Caudate nucleus (tissue), 63 donors: ENCODE measurements at places on chromosomes 6 and 20.

DNA sequence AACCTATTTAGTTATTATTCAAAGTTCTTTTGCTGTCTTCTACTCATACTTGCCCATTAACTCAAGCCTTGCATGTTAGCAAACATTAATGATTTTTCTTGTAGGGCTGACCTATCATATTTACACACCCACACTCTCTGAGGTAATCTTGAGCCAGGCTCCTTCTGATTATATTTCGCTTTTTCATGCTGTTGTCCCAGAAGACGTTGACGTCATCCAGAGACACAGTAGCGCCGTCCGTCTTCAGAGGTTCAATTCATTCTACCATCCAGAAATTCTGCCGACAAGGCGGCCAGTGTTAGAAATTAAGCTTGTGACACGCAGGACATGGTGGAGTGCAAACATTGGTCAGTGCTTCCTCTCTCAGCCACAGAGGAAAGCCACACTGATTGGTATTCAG is 584.7 kb downstream of the BMP2 start:
- DNase-seq: no peak

- peak; percentile 62 for DNase-seq
Observed at GRCh38 chr20:51306521-51307358, 235.8 kb downstream of the NFATC2 start.

DNA sequence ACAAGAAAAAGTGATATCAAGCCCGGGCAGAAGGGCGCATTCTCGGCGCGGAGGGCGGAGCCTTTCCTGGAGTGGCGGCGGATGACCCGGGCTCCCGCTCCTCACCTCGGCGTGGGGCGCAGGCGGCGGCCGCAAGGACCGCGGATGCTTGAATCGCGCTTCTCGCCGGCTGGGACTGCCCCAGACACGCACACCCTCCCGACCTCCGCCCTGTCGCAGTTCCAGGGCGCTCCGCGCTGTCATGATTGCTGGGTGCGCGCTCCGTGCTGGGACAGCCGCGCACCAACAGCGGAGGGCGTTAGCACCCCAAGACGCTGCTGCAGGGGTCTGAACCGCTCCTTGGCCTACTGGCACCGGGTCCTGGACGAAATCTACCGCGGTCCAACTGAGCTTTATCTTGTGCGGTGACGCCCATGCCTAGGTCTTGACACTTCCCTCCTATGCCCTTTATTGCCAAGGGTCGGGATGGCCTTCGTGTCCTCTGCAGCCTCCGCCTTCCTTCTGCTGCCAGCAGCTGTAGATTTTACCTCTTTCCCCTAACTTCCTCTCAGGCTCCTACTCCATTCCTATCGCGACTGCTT is 43.3 kb downstream of the IRAK1BP1 start:
- DNase-seq: no peak

GRCh38 chr6:14322841-14323240 is 205.3 kb downstream of the CD83 start:
- DNase-seq: no peak

GRCh38 chr20:22904905-22905304 is 130.2 kb upstream of the SSTR4 start:
- no peak for DNase-seq

DNA sequence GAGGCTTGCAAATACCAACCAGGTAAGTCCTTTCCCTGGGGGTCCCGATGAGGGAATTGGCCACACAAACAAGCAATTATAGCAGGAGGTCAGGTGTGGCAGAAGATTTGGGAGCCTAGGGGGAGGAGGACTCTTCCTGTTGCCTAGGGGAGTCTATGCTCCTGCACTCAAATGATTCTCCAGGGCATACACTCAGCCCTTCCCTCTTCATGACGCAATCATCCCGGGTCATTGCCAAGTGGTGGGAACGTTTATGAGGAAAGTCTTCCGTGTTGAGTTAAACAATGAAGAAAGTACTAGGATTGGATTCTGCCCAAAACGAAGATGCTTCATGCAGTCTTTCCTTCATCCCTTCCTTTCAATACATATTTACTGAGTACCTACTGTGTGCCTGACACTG is 186.5 kb upstream of the TSHZ2 start:
- no peak for DNase-seq

DNA sequence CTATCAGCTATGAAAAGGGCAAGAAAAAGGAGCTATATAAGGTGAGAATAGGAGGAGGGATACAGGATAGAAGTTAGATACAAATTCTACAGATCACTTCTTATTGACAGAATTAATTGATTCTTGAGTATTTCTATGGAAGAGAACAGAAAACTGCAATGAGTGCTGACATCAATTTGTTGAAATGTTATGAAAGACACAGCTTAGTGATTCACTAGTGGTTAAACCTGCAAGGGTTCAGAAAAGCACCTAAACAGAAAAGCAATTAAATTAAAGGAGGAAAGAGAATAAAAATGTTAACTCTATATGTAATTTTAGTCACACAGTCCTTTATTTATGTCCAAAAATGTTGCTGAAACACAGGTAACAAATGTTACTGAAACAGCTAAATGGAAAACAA is 254.4 kb upstream of the RUNX2 start:
- no peak for DNase-seq

DNA sequence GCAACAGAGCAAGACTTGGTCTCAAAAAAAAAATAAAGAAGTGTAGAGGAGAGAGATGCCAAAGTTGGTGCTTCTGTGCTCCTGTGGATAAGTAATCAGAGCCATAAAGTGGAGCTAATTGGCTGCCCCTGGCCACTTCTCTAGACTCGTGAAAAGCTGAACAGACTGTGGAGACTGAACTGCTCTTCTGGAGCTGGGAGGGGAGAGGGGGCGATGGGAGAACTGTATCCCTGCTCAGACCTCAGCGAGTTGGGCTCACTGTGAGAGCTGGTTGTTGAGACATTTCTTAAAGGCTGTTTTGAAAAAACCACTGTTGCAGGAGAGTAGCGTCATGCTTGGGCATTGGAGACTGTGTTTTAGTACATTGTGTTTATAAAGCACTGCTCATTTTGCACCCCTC is 125.7 kb downstream of the TCP11 start:
- no peak for DNase-seq

DNA sequence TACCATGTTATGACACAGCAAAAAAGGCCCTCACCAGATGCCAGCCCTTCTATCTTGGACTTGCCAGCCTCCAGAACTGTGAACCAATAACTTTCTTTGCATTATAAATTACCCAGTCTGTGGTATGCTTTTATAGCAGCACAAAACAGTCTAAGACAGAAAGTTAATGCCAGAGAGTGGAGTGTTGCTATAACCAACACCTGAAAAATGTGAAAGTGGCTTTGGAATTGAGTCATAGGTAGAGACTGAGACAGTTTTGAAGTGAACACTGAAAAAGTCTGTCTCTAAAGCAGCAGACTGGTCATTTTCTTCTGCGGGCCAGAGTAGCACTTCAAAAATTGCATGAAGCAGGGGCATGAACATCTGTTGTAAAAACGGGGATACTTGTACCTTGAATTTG is 28.0 kb upstream of the ASIP start:
- no peak for DNase-seq

DNA sequence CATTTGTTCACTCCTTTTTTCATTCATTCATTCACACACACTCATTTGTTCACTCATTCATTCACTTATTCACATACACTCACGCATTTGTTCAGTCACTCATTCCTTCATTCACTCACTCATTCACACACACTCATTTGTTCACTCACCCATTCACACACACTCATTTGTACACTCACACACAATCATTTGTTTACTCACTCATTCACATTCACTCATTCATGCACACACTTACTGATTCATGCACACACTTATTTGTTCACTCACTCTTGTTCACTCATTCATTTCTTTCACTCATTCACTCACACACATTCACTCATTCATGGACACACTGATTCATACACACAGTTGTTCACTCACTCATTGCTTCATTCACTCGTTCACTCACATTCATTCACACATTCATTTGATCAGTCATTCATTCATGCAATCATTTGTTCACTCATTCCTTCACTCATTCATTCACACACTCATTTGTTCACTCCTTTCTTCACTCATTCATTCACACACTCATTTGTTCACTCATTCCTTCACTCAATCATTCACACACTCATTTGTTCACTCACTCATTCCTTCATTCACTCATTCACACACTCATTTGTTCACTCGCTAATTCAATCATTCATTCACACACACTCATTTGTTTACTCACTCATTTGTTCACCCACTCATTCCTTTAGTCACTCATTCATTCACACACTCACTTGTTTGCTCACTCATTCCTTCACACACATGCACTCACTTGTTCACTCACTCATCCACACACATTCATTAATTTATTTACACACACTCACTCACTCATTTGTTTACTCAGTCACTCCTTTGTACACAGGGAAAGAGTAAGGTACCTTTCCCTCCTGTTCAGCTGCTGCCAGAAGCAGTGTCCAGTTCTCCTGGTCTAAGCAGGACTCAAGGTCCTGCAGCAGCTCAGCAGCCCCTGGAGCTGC is 50.7 kb upstream of the BHLHE23 start:
- DNase-seq: no peak

DNA sequence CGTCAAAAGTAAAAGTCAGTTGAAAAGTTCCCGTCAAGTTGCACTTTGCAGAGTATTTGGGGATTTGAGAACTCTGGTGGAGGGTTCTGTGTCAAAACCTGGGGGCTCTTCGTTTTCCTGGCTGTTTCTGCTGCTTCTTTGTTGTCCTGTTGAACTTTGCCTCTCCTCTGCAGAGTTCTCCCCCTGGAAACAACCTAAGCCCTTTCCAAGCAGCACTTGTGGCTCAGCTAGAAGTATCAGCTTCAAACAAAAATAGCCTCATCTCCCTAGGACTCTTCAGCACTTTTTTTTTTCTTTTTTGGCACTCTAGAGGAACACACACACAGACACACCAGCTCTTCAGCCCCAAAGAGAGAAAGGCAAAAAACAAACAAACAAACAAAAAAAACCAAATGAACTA is at the start of gene TRDN:
Gene TRDN, minus strand, starts transcription at position 169 of the 400 bp plus-strand sequence. CDS start 175 bp downstream, outside the sequence.
- DNase-seq: no peak

DNA sequence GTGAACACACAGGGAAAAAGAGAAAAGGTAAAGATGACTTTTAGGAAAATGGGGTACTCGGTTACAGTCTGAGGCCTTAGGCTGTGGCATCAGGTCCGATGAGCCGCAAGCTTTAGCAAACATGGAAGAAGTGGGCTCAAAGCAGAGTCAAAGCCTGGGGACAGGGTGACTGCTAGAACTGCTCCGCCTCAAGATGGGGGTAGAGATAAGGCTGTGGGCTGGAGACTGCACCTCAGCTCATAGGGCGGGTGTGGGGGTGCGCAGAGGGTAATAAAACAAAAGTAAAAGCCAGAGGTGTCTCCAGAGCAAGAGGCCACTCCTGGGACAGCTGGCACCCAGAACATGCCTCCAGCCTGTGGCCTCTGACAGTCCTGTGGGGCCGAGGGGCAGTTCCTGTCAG is 21.3 kb upstream of the SYNDIG1 start:
- no peak for DNase-seq

- DNase-seq: no peak
Observed at GRCh38 chr6:138278326-138278725, 60.0 kb upstream of the PBOV1 start.

- DNase-seq: no peak
Observed at GRCh38 chr6:41201764-41202173, 820 bp upstream of the TREML2 start.

- DNase-seq: no peak
Observed at GRCh38 chr20:63612276-63612931, 14.5 kb downstream of the GMEB2 start.

GRCh38 chr20:1184638-1185315 is at the start of gene TMEM74B:
Gene TMEM74B, minus strand, starts transcription at chr20:1184981. Its CDS starts 1,180 bp downstream, at chr20:1183801.
- no peak for DNase-seq

DNA sequence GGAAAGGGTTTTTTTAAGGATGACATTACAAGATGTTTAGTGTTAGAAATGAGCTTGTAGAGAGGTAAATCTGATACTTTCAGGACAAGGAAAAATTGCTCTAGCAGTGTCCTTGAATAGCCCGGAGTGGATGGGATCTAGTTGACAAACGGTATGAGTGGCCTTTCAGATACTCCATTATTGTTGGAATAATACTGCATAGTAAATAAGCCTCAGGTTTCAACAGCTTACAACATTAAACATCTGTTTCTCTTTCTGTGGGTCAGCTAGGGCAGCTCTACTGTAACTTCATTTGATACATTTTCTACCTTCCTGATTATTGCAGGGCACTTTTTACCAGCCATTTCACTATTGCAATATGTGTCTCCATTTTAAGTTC is 118.0 kb downstream of the B3GAT2 start:
- DNase-seq: no peak

- no peak for DNase-seq
Observed at GRCh38 chr6:48419992-48420391, 309.0 kb upstream of the PTCHD4 start.

DNA sequence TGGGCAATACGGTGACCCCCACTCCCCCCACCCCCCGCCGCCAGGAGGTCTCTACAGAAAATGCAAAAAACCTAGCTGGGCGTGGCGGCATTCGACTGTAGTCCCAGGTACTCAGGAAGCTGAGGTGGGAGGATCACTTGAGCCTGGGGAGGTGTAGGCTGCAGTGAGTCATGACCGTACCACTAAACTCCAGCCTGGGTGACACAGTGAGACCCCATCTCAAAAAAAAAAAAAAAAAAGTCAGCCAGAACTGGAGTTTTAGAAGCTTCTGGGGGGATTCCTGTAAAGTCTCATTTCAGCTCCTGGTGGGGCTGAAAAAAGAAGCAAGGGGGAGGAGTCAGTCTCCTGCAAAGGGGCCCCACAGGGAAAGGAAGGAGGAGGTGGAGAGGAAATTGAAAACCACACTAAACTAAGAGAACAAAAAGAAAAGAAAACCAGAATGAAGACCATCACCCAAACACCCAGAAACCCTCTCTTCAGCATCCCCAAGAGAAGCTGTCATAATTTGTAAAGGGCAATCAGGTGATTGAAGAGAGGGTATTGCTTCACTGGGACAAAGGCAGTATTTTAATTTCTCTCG is 50.4 kb downstream of the NOL4L start:
- DNase-seq: no peak

- no peak for DNase-seq
Observed at GRCh38 chr6:143901885-143902750, 37.8 kb downstream of the ZC2HC1B start.

DNA sequence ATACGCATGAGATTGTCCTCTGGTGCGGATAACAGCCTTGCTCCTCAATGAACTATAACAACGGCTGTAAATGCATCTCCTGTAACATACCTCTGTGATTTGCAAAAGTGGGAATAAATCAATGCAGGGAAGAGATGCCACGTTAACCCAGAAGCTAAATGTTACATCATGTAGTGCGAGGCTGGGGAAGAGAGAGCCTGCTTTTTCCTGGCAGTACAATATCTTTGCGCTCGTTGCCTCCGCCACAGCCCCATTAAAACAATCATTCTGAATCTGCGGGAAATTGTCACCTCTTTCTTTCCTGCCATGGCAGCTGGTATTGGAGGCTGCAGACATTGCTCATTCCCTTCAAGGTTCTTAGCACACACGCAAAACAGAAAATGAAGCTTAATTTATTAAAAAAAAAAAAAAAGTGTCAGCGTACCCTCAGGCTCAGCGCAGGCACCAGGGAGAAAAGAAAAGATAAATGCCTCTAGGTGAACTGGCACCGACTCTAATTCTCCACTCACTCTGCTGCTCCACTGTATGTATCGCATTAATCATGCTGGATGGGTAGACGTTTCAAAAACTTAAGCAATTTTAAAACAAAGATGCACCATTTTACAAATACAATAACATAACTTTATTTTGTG is 70.2 kb upstream of the TFB1M start:
- no peak for DNase-seq

- DNase-seq: no peak
Observed at GRCh38 chr6:42914546-42914945, 1.3 kb upstream of the PTCRA start.

GRCh38 chr6:38234934-38235682 is 404.6 kb downstream of the BTBD9 start:
- DNase-seq: no peak

- no peak for DNase-seq
Observed at GRCh38 chr6:85136310-85136709, 313.6 kb upstream of the NT5E start.

GRCh38 chr6:146968041-146968760 is 236.0 kb upstream of the STXBP5 start:
- DNase-seq: no peak
